ENCODE measurements at places on chromosomes 12 and 14.

- DNase-seq, result no peak
These were observed 17.3 kb downstream of the BAZ1A start for GRCh38 chr14:34857689-34858449.

DNA sequence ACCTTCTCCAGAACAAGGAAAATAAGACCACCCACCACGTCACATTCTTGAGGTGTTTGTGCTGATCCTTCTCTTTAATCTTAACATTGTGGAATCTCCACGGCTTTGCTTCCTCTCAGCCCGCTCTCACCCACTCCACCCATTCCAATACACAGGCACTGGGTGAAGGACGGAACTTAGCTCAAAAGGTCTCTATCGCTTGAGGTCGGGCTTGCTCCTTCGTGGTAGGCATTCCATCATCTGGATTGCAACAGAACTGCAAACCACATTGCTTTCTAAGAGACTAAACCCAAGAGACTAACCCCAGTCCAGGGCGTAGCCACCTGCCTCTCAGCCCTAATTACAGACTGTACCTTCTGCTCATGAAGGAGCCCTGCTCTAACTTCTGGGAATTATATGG is 24.0 kb upstream of the MDM2 start:
- no peak for DNase-seq

GRCh38 chr14:74038020-74038859 is 19.1 kb downstream of the BBOF1 start:
- DNase-seq, result no peak

GRCh38 chr12:130686511-130686991 is 29.5 kb downstream of the RIMBP2 start:
- no peak for DNase-seq

GRCh38 chr14:100399052-100399849 is 76.1 kb downstream of the SLC25A47 start:
- DNase-seq, result no peak

GRCh38 chr12:123571343-123571813 is 13.0 kb upstream of the TMED2 start:
- DNase-seq, result no peak

DNA sequence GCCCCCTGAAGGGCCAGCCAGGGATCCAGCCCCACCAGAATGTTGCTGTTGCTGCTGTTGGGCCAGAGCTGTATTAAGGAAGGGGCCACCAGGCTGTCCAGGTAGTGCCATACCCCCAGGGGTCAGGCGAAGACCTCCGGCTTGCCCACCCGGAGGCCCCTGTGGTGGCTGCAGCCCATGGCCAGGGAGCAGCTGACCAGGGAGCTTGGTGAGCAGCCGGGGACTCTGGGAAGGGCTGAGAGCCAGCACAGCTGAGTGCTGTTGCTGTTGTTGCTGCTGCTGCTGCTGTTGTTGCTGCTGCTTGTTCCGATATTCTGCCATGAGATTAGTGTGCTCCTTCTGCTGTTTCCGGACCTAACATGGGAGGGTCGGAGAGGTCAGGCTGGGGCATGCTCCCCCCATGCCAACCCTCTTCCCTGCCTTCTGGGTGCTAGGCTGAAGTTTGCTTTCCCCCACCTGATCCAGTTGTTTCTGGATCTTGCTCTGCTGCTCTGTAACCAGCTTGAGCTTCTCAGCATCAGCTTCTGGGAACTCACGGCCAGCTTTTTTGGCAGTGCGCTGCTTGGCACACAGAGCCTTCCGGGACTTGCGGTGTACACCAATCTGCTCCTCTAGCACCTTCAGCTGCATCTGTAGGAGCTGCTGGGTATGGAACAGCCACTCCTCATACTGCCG is 15.2 kb upstream of the PRKAG1 start:
- no peak for DNase-seq

DNA sequence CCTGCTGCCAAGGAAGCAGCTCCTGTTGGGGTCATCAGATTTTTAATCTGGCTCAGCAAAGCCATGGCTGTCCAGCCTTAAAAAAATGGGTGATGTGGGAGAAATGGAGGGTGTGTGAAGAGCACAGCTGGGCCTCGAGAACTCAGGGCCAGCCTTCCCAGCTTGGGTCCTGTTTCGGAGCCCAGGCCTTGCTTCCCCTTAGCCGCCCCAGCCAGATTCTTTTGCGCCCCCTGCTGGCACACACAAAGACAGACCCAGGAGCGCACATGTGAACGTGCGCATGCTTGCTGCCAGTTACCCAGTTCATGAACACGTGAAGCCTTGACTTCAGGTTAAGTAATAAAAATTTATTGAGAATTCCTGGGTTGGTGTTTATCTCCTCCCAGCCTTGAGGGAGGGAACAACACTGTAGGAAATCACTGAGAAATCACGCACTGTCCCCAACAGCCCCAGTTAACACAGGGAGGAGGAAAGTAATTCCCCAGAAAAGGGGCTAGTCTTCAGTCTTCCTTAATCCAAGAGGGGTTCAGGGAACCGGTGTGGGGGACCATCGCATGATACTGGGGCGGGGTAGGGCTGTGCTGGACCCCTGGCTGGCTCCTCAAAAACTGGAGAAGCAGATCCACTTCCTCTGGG is 5.3 kb downstream of the PHB2 start:
- DNase-seq, result no peak

DNA sequence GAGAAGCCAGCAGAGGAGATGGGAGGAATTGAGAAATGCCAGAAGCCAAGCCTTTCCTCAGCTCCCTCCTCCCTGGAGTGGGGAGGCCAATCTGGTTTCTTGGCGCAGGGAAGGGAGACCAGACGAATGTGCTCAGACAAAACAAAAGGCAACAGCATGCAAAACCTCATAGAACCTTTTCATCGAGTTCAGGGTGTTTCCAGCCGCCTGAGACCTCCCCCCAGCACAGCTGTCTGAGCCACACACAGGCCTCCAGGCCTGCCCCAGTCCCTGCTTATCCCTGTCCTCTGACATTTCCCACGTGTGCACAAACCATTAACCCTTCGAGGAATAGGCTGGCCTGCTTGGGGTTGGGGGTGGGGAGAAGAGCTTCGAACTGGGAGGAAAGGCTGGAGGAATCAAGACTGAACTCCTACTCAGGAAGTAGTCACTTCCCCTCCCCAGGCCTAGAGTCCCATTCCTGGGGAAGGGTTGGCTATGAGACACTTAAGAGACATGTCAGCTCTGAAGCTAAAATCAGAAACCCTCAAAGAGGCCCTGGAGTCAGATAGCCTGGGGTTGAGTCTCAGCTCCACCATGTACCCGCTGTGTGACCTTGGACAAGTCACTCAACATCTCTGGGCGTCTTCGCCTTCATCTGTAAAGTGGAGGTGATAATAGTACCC is 10.7 kb downstream of the TBX3 start:
- no peak for DNase-seq

DNA sequence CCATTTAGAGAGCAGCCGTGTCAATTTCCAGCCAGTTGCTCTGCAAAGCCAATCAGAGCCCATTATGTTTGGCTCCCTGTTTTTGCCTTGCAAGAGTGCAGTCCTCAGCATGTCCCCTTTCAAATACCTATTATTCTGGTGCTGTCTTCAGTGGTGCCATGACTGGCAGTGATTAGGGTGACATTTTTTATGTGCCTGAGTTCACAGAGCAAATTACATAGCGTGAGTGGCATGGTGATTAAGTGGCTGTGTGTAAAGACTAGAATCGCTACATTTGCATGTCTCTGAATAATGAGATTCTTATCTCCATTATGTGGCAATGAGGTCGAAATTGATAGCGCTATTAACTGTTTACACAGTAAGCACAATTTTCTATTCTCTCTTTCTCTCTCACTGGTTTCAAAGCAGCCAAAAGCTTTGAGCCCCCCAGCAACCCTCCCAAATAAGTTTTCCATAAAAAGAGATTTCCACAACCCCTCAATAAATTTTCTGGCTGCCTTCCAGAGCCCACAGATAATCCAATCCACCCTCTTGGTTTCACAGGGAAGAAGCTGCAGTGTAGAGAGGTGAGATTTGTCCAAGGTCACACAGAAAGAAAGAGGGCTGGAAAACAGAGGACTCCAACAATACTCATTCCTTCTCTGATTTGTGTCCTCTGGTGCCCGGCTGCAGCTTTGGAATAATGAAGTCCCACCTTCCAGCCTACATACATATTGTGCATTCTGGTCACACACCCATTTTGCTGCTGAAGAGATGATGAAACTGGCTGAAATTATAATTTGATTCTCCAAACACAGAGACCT is 58.8 kb upstream of the NUDT4 start:
- DNase-seq, result no peak

GRCh38 chr12:40834321-40834720 is 142.1 kb downstream of the CNTN1 start:
- no peak for DNase-seq

DNA sequence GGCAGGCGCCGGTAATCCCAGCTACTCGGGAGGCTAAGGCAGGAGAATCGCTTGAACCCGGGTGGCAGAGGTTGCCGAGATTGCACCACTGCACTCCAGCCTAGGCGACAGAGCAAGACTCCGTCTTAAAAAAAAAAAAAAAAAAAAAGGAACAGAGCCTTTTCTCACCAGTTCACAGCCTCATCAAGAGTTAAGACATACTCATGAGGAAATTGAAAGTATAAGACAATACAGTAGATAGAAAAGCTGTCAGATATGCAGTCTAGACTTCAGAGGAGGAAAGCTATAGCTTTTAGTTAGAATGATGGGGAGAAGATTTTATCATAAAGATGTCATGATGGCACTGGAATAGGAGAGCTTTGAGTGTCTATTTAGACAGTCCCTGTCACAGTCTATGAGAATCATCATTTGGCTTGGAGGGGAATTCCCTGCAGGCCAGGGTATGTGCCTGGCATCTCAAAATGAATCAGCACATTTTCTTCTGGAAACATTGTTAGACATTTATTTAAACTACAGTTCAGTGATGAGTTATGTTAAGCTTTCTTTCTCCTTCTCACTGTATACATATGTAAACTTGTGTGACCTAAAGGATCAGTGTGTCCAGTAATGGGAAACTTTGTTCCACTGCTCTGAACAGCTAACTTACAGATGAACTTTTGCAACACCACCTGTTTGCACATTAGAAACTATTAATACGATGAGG is 2.9 kb upstream of the RAB35 start:
- DNase-seq, result peak; percentile 32

- DNase-seq, result no peak
These were observed 112.5 kb downstream of the MED13L start for GRCh38 chr12:116165036-116165425.

DNA sequence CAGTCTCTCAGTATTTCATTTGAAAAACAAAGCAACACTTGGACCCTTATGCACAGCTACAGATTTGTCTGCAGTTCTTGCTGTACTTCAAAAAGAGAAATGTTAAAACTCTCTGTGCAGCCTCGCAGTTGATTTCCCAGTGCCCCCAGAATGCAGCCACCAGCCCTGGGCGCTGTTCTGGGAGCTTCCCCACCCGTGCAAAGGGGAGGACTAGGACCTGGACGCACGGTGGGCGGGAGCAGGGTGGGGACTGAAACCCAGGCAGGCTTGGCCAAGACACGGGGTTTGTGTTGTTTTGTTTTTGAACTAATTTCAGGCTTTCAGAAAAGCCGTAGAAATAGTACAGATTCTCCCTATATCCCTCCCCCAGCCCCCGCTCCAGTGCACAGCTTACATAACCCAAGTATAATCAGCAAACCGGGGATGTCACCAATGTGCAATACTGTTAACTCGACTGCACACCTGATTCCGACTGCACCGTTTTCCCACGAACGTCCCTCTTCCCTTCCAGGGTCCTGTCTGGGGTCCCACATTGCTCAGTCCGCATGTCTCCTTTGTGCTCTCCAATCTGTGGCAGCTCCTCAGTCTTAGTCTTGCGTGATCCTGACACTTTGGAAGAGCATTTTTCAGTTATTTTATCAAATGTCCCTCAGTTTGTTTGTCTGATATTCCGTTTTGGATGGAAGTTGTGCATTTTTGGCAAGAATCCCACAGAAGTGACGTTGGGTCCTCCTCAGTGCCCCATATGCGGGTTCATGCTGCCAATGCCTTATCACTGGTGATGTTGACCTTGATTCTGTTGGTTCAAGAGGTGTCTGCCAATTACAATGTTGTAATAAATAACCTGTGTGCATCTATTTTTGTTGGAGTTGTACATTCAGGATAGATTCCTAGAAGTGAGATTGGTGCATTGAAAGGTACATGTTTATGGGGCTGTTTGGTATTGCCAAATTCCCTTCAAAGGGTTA is 95.9 kb downstream of the SETD3 start:
- no peak for DNase-seq

DNA sequence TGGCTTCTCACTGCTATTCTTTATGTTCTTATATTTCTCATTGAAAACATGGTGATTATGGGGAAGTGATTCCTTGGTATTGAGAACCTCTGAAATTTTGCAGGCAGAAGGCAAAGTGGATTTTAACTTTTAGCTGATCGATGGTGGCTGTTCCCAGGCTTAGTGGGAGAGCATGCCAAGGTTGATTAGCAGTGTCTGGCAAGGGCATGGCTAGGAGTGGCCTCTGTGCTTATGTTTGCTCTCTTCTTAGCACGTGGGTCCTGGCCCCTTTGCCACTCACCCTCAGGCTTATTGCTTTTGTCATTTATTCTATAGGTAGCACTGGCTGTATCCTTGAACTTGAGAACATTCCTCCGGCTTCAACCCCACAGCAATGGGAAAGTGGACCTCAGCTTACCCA is 2.1 kb downstream of the MVK start:
- no peak for DNase-seq

DNA sequence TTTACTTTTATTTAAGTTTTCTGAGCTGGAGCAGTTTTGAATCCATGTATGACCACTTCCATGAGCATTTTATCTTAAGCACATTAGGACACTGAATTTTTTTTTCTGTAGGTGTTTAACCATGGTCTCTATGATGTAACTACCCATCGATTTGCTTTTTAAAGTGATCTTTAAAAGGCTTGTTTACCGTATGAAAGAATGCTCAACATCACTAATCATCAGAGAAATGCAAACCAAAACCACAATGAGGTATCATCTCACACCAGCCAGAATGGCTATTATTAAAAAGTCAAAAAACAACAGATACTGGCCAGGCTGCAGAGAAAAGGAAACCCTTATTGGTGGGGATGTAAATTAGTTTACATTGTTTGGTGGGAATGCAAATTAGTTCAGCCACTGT is 23.0 kb downstream of the GLRX5 start:
- no peak for DNase-seq

GRCh38 chr12:124327362-124328043 is 32.6 kb downstream of the RFLNA start:
- no peak for DNase-seq

- no peak for DNase-seq
These were observed 12.3 kb upstream of the FBXO21 start for GRCh38 chr12:117202556-117202955.

DNA sequence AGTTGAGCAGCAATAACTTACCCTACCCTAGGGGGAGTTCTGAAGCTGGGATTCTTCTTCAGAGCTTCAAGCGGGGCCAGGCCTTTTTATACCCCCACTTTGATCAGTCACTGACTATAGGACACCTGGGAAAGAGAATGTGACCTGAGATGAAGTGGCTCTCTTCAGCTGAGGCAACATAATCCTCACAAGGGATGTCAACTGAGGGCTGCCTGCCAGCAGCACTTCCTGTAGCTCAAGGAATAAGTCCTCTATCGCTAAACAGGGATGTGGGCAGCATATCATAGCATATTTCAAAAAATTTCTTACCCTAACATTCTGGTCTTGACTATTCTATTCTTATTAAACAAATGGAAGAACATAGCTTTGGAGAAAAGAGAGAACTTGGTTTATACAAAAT is 17.4 kb downstream of the LGALS3 start:
- no peak for DNase-seq
